ENCODE measurements at places on chromosomes 1 and 21.

- DNase-seq: no peak
Measured at GRCh38 chr1:26287033-26287711, 7.3 kb downstream of the SH3BGRL3 start.

- DNase-seq: no peak
Measured at GRCh38 chr21:33945652-33946270, 30.2 kb upstream of the ATP5PO start.

DNA sequence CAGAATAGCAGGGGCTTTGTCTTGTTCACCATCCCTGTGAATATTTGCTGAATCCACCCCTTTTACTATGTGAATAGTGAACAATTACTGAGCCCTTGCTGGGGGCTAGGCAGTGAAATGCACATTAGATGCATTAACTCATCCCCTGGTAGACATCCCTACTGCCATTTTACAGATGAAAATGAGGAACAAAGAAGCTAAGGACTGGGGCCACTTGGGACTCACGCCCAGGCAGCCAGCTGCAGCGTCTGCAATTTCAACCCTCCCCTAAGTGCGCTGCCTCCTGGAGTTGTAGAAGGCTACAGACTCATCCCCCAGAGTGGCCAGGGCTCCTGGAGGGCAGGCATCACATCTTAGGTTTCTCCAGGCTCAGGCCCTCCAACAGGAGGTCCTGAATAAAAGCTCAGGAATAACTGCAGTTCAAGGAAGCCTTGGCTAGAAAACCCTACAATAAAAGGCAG is 31.6 kb downstream of the CAPZB start:
- DNase-seq: no peak

DNA sequence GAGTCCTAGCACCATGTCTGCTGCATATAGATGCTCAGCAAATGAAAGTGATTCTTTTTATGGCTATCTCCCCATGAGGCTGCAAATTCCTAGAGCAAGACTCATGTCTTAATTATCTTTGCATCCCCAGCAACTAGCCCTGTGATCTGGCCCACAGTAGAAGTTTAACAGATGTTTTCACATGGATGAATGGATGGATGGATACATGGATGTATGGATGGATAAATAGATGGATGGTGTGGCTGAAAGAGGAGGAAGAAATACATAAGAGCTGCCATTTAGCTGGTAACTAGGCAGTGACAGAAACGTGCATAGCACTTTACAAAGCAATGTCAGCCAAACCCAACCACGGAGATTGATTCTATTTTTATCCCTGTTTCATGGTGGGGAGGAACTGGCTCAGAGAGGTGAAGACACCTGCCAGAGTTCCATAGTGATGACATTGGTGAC is 32.7 kb upstream of the ZBTB40 start:
- DNase-seq: no peak

DNA sequence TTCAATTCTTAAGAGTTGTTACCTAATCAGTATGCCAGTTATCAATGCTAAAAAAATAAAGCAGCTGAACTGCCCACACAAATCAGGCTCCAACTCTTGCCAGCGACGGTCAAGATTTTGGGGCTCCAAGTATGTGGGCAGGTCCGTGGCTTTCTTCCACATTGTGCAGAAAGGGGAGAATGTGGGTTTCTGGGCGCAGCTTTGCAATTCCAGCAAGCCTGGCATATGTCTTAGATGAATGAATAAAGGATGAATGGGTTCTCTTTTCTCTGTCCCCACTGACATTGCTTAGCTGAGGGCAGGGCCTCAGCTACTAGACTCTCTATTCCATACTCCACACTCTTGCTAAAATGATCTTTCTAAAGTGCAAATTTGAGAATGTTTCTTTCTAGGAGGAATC is 42.4 kb downstream of the NENF start:
- DNase-seq: no peak

DNA sequence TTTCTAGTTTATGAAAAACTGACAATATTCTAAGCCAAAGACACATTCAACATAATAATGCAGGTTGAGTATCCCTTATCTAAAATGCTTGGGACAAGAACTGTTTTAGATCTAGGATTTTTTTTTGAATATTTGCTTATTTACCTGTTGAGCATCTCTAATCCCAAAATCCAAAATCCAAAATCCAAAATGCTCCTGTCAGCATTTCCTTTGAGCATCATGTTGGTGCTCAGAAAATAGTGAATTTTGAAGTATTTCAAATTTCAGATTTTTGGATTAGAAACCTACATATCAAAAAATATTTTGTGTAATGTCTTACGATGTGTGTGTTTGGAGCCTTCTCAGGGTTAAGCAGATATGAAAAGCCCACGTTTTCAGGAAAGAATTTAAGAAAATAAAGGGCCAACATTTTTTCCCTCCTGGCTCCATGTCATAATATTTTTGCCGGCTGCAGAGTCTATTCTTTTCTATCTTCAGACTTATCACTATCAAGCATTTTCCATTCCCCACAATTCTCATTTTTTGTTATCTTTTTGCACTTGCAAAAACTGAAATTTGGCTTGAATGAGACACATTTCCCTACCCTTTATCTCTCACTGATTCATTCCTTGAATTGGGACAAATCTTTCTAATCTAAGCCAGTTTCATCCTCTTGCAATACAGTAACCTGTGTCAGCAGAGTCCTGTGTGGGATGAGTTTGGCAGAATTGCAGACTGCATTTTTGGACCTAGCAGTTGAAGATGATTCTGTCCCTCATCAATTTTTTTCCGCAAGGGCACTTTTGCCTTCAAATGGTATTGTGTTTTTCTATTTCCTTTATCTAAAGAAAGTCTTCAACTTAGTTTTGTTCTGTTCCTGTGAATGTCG is 233.9 kb downstream of the DISC1 start:
- DNase-seq: no peak

- no peak for DNase-seq
Measured at GRCh38 chr1:99638853-99639252, 7.1 kb upstream of the PALMD start.

DNA sequence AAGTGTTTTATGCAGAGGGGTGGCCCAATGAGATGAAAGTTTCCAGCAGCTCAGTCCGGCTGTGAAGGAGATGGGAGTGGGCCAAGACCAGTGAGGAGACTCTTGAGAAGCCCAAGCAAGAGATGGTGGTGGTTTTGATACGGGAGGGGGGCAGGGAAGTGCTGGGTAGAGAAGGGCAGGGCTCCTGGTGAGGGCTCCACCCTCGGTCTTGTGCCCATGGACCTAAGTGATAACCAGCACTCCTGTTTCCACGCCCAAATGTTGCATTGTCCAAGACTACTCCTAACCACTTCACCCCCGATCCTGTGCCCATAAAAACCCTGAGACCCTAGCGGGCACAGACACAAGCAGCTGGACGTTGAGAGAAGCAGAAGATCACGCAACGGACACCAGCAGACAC is 140.9 kb downstream of the MIS18A start:
- no peak for DNase-seq

GRCh38 chr21:14273736-14274538 is 58.0 kb downstream of the RBM11 start:
- peak; percentile 17 for DNase-seq

GRCh38 chr1:160826546-160826945 is 30.6 kb downstream of the LY9 start:
- no peak for DNase-seq

DNA sequence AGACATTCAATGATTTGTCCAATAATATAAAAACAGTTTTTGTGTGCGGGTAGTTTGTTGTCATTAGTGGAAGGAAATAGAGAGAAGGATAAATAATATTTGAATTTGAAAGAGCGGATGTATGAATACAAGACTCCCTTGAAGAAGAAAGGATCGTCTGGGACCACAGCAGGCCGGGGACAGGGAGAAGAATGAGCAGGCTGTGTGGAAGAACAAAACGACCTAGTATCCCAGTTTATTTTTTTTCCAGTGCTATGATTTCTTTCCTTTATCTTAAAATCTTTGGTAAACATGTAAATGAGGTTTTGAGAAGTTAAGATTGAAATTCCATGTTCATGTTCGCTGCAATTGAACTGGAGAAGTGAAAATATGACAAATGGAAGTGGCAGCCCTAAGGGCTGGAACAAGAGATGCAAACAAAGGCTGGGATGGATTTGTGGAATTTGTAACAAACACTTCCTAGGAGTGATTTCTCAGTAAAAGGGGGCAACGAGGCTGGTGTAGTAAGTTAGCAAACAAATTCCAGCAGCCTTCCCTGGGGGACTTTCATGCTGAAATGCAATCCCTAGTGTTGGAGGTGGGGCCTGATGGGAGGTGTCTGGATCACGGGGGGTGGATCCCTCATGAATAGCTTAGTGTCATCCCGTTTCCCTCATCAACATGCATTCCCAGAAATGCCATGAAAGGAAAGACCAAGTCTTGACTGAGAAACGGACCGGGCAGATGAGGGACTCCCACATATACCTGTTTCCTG is 10.2 kb upstream of the IFI16 start:
- peak; percentile 90 for DNase-seq

- DNase-seq: no peak
Measured at GRCh38 chr1:192801451-192801850, 7.4 kb upstream of the RGS2 start.

DNA sequence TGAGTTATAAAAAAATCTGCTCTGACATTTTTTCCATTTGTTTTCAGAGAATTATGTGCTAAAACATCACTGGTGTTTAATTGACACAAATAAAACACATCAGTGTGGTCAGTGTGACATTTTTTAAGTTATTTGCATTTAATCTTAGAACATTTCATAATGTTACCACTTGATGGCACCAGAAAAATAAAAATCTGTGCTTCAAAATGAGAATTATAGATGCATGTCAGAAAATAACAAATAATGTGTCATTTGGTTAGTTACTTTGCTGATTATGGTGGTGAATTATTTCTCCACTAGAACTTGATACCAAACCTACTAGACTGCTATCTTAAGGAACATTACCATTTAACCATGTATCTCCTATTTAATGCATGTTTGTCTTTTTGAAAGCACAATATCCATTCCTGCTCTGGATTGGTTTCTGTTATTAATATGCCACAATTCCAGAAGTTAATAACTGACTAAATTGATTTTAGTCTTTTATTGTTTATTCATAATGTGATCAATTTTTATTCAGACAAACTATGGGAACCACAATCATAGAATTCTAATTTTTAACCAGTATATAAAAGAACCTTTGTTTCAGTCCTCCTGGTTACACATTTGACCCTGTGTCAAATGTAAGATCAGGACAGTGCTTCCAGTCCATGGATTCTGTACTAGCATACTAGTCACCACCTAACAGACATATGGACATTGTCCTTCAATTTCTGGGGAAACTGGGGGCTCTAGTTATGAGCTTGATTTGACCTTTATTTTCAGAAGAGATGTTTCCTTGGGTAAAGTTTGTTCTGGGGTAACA is 81.0 kb downstream of the RPS6KC1 start:
- no peak for DNase-seq

GRCh38 chr1:30008998-30009657 is 714.3 kb downstream of the MATN1 start:
- no peak for DNase-seq

DNA sequence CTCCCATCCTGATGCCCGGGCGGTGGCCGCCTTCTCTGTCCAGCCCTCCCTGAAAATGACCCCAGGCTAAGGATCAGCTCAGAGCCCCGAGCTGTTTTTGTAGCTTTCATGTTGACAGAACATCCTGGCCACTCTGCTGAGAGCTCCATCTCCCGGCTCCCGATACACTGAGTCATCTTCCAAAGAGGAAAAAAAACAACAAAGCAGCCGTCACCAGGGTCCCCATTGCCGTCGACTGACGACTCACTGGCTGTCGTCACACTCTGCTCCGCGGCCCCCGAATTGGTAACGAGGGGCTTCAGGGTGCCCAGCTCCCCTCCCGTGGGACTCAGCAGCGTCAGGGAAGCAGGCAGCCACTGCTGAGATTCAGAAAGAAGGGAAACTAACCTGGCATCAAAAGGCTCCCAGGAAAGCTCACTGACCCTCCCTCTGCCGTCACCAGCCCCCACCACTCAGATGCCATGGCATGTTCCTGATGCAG is 67.2 kb downstream of the CD46 start:
- DNase-seq: no peak

DNA sequence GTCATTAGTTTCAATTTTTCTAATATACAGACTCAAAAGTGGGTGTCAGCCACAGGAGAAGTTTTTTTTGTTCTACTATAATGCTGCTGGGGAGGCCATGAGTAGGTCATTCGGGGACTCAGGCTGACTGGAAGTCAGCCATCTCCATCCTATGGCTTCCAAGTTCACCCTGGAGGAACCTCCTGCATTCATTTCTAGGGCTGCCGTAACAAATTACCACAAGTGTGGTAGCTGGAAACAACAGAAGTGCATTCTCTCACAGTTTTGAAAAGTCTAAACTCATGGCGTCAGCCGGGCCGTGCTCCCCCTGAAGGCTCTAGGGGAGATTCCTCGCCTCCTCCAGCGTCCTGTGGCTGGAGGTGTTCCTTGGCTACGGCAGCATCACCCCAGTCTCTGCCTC is 17.7 kb downstream of the AGT start:
- DNase-seq: no peak

- no peak for DNase-seq
Measured at GRCh38 chr1:24382165-24382577, 31.4 kb downstream of the STPG1 start.

- DNase-seq: peak; percentile 53
Measured at GRCh38 chr1:8423269-8423691, 105.4 kb downstream of the SLC45A1 start.

GRCh38 chr1:29974316-29974724 is 738.0 kb downstream of the PTPRU start:
- peak; percentile 32 for DNase-seq

GRCh38 chr1:156376958-156377919 is 8.2 kb downstream of the RHBG start:
- no peak for DNase-seq

GRCh38 chr1:41838266-41838665 is 80.5 kb downstream of the HIVEP3 start:
- DNase-seq: no peak

GRCh38 chr1:116573431-116574095 is 2.7 kb upstream of the CD58 start:
- no peak for DNase-seq

- no peak for DNase-seq
Measured at GRCh38 chr1:223429313-223429731, 36.1 kb downstream of the CCDC185 start.

- peak; percentile 33 for DNase-seq
Measured at GRCh38 chr1:115838431-115839028, 2.4 kb downstream of the NHLH2 start.

- DNase-seq: peak; percentile 68
Measured at GRCh38 chr21:38352536-38353219, 95.9 kb downstream of the KCNJ15 start.

DNA sequence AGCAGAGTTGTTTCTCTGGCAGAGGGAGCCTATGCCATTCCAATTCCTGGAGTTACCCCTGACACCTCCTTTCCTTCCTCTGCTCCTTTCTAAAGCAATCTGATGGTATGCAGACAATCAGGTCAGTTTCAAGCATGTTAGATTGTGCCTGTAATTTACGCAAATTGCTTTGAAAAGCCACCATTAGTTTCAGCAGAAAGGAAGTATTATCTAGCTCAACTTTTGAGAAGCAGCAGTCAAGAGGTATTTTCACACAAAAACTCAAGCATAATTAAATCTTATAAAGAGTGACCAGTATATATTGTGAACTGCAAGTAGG is 2.2 kb downstream of the ERRFI1 start:
- peak; percentile 37 for DNase-seq

- DNase-seq: no peak
Measured at GRCh38 chr1:200369706-200370105, 40.1 kb downstream of the ZNF281 start.

GRCh38 chr1:214271174-214271858 is 9.6 kb upstream of the SMYD2 start:
- DNase-seq: no peak

Data from neural progenitor cell (in vitro differentiated cells).